NCI-H2227 treated with DMSO at 0.1 percent for 48 hours (cell line): ENCODE measurements at places on chromosomes 1 and 21.

GRCh38 chr1:114344656-114345055, 166.3 kb downstream of the TRIM33 start:
- no peak for DNase-seq

GRCh38 chr1:40478276-40478675, 1.2 kb downstream of the ZFP69 start:
- no peak for DNase-seq

DNA sequence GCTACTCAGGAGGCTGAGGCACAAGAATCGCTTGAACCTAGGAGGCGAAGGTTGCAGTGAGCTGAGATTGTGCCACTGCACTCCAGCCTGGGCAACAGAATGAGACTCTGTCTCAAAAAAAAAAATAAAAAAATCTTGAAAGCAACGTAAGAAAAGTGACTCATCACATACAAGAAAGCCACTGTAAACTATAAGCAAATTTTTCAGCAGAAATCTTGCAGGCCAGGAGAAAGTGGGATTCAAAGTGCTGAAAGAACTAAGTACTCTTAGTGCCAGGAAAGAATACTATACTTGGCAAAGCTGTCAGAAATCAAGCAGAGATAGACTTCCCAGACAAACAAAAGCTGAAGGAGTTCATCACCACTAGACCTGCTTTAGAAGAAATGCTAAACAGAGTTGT, 4.4 kb upstream of the HMGN1 start:
- no peak for DNase-seq

DNA sequence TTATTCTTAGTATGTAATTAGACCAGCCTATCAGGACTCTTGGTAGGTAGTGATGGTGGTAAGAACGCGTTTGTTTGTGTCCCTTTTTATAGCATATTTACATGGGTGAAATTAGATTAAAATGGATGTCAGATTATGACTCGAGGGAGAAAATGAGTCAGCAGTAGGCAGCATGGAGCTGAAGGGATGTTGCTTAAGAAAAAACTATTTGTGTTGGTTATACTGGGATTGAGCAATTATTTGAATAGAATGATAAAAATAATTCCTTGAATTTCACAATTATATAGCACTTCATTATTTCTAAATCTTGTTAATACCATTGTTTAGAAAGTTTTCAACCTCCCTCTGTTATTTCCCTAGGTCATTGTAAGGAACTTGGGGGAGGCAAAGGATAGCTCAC, 348.8 kb downstream of the RYR2 start:
- DNase-seq = no peak

DNA sequence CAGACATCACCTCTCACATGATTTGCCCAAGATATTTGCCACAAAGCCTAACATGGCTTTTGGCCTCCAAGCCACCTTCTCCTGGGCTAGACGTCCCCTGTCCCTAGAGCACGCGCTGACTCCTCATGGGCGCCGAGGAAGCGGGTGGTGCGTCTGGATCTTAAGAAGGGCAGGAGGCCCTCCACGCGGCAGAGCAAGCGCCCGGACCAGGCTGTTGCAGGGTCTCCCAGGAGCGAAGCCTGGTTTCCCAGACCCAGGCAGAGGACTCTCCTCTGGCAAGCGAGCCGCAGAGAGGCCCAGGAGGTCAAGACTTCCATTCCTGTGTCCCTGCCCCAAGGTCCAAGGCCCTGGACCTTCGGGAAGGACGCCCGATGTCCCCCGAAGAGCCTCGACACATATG, 101.7 kb upstream of the TTC34 start:
- no peak for DNase-seq

DNA sequence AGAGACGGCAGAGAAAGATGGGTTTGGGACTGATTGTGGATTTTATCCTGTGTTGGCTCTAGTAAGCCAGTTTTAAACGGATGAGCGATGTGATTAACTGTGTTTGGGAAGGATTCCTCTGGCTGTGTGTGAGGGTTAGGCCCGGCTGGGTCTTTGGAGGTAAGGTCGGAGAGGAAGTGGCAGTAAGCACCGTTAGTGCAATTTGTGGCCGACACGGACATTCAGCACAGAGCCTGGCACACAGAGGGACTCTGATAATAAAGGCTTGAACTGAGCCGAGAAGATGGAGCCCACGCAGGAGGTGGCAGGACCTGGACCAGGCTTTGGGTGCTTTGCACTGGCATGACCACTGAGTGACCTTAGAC, 1.3 kb downstream of the MTFR1L start:
- no peak for DNase-seq

- DNase-seq = no peak
These were observed 124.6 kb upstream of the KRTAP19-8 start for GRCh38 chr21:31162827-31163226.

DNA sequence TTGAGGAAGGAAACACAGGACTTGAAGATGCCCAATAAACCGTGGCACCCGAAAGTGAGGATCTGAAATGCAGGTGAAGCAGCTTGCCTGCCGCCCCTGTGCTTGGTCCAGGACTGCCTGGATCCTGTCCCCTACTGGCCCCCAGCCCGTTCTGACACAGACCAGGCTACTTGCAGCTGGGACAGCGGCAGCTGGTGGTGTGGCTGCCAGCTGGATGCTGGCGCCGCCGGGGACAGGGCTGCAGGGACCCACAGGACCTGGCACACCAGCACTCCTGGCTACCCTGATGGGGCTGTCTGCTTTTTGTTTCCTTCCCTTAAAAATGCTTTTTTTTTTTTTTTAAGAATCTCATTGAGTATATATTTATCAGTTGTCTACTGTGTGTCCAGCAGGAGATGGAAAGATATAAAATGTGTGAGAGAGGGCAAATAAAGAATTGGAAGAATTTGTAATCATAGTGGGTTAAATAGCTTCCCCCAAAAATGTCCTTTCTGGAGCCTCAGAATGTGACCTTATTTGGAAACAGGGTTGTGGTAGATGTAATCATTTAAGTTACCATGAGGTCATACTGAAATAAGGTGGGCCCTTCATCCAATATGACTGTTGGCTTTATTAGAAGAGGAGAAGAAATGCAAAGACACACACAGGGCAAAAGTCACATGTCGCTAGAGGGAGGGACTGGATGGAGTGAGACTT, 165.6 kb downstream of the DSCAM start:
- DNase-seq = no peak

DNA sequence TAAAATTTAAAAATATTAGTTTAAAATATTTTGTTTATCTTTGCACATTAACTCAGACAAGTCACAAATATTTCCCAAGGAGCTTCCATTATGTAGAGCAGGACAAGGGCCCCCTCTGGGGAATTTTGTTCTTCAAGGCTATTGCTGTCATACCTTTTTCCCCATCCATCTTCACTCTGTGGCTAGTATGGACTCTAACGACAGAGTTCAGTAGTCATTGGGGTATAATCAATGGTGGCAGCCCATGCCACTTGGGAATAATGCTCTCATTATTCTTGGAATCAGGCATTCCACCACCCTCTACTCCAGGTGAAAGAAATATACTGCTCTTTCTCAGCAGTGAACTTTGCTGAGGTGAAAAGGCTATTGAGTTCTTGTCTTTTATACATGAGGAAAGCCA, 38.5 kb upstream of the ERO1B start:
- DNase-seq = no peak

GRCh38 chr1:156894711-156895454, 1.4 kb downstream of the PEAR1 start:
- no peak for DNase-seq

GRCh38 chr1:113949007-113949406, 19.9 kb downstream of the HIPK1 start:
- DNase-seq = peak; percentile 11

- no peak for DNase-seq
These were observed 26.5 kb upstream of the AVPR1B start for GRCh38 chr1:206143537-206144172.

DNA sequence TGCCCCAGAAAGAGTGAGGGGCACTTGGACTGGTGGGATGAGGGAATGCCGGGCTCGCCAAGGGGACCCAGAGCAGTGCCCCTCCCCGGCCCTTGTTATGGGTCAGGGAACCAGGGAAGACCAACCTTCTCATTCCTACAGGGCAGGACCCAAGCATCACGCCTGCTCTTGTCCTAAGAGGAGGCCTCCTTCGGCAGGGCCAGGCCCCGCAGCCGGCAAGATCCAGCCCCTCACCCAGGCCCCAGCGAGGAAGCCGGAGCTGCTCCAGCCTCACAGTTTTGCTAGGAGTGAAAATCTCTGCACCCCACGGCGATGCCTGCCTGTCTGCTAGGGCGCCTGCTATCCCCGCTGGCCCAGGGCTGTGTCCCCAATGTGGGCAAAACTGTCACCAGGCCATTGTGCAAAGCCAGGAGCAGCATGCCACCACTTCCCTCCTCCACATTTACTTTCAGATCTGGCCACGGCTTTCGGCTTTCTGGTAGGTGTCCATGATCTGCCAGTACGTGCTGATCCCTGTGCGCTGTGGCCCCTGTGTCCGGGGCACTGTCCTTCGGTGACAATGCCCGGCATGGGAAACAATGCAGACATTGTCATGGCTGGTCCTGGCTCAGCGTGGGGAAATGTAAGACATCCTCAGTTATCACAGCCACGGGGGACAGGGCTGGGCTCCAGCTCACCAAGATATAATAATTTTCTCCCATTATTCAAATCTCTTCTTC, 9.6 kb downstream of the ACTRT2 start:
- no peak for DNase-seq

DNA sequence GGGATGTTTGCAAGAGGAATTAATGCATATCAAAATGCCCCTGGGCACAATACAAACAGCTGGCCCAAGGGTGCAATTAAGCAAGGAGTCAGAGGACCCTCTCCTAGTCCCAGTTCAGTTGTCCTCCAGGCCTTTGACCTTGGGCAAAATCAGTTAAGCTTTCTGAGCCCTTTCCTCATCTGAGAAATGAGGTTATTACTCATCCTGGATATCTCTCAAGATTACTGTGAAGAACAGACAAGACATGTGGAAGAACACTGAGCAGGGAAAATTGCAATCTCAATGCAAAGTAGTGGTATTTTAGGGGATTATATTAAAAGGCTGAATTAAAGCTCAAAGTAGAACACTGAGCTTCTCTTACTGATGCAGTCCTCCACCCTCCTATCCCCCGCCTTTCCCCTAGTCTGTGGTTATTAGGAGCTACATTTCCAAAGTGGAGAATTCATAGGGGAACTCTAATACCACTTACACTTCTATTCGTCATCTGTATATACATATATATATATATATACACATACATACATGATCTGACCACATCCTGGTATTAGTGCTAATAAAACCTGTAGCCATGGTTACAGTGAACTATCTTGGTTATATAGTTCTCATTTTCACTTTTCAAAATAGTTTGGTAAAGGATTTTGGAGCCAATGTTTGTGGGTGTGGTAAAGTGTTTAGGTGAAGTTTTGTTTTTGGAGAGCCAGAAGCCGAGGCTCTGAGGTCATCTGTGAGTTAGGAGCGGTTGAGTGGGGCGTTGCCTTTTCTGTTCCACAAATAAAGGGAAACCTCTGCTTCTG, 18.1 kb downstream of the KIAA0040 start:
- no peak for DNase-seq

- no peak for DNase-seq
These were observed 22.1 kb upstream of the TBX15 start for GRCh38 chr1:119010201-119010600.

DNA sequence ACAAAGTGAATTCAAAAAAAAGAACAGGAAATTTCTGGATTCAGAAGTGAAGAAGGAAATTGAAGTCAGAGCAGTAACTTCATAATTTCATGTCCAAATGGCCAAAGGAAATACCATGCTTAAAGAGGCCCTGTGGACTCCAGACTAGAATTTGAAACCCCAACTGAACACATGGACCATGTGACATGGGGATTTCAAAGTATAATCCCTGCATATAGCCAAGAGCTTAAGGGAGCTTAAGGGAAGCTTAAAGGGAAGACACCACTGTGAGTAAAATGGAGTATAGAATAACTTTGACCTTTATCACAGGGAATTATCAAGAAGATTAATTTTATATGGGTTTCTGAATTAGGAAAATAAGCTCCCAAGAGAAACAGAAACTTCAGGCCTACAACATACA, 241.8 kb upstream of the POGK start:
- DNase-seq = no peak

DNA sequence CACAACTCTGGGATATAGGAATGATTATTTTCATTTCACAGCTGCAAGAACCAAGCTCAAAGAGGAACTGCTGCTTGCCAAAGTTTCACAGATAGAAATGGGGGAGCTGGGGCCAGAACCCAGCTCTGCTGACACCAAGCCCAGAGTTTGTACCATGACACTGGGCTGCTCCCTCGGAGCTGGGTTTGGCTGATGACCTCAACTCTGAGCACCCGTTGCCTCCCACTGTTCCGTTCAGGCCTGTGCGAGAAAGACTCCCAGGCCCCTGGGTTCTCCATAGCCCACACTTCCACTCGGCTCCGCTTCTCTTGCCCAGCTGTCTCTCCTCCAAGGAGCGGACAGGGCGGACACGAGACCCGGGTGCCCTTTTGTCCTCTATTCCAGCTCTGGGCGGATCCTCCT, 55.2 kb downstream of the NGF start:
- DNase-seq = no peak

GRCh38 chr21:27681038-27681437, 714.1 kb upstream of the ADAMTS5 start:
- DNase-seq = no peak

DNA sequence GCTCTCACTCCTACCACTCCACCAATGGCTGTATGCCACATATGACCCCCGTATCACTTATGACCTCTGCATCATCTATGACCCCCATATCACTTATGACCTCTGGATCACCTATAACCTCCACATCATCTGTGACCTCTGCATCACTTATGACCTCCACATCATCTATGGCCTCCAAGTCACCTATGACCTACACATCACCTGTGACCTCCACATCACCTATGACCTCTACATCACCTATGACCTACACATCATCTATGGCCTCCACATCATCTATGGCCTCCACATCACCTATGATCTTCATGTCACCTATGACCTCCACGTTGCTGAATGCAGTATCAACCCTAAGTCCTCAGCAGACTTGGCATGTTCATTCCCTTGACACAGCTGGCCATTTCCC, 271.2 kb downstream of the MATN1 start:
- DNase-seq = no peak

DNA sequence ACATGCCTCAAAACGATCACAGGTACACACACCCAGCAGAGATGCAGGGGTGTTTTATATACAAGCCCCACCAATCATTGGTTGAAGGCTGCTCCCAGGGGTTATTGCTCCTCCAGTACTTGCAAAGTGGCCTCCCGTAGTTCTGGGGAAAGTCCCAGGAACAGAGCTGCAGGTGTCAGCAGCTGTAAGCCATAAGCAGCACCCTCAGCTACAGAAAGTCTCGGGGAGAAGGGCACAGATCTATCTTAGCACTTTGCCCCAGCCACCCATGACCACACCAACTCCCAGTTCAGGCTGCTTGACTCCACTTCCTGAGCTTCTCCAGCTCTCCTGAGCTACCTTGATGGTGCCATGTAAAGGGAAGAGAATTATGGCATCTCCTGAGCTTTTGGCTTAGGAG, 222.7 kb upstream of the GJB5 start:
- DNase-seq = no peak

GRCh38 chr1:241677201-241677600, 25.1 kb downstream of the WDR64 start:
- no peak for DNase-seq

DNA sequence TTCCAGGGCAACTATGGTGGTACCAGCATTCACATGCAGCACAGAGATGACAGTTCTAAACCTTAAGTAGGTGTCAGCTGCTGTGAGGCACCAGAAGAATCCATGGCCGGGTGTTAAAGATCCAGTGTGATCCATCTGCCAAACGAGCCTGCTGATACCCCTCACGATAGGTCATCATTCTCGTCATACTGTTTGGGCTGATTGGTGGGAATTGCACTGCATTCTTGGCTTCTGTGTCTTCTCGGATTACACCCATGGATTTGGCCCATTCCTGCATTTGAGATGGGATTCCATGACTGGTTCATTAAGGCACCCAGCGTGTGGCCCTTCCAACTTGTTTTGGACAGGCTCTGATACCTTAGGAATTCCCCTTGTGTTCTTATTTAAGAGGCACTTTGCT, 55.2 kb downstream of the ST6GALNAC3 start:
- DNase-seq = no peak
